ENCODE measurements at places on chromosomes 4 and X.

DNA sequence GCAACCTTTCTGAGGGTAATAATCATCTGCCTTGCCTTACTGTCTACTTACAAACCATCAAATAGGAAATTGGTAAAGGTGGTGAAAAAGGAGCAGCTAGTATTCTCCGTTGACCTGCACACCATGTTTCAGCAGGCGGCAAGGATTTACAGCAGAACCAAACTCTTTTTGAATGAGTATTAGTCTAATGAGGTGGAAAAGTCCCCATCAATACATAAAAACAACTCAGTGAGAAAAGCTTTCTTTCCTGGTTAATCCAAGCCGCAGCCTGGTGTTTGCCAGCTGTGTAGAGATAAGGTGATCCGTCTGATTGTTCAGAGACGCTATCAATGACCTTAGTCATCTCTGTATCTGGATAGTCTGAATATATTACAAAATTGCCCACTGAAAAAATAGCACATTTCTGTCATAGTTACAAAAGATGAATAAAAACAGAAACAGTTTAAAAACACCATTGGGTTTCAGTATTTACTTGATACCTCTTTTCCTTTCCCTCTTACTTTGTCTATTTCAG, 110.4 kb upstream of the TBC1D9 start:
- no peak for DNase-seq

- DNase-seq, result no peak
Measured at GRCh38 chr4:96952610-96953009, 1112.7 kb downstream of the PDHA2 start.

- DNase-seq, result no peak
Measured at GRCh38 chr4:158962393-158962792, 140.5 kb upstream of the RAPGEF2 start.

GRCh38 chr4:138946306-138946705, 69.3 kb upstream of the NOCT start:
- no peak for DNase-seq

DNA sequence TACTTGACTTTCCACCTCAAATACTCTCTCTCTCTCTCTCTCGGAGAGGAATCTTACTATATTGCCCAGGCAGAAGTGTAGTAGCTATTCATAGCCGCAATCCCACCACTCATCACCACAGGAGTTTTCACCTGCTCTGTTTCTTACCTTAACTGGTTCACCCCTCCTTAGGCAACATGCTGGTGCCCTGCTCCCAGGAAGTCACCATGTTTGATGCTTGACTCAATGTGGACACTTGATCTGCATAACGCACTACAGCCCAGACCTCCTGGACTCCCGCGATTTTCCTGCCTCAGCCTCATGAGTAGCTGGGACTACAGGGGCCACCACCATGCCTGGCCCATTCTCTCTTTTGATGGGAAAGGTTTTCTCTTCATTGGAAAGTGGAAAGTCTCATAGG, 271.8 kb downstream of the FBXW7 start:
- DNase-seq, result no peak

GRCh38 chrX:143781103-143781502, 60.6 kb upstream of the SPANXN2 start:
- no peak for DNase-seq

GRCh38 chr4:118942465-118942864, 53.8 kb downstream of the SYNPO2 start:
- DNase-seq, result no peak

- DNase-seq, result no peak
Measured at GRCh38 chrX:78886550-78886949, 58.6 kb upstream of the P2RY10 start.

DNA sequence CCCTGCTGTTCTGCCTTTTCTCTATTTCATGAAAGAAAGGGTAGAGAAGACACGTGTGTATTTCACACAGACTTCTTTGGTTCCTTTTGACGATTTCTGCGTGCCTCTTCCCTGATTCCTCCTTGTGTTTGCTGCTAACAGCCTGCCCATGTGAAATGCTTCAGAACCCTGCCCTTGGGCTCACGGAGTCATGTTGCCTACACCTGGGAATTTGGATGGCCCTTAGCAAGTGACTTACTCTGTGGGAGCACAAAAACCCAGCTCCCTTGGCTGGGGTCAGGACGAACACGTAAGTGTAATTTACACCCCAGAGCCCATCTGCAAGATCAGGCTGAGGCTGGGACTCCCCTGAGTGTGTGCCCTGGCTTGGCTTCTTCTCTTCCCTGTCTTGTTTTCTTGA, 220.3 kb upstream of the BCOR start:
- DNase-seq, result no peak

- no peak for DNase-seq
Measured at GRCh38 chr4:180436361-180436760, 1806.8 kb upstream of the TENM3 start.

DNA sequence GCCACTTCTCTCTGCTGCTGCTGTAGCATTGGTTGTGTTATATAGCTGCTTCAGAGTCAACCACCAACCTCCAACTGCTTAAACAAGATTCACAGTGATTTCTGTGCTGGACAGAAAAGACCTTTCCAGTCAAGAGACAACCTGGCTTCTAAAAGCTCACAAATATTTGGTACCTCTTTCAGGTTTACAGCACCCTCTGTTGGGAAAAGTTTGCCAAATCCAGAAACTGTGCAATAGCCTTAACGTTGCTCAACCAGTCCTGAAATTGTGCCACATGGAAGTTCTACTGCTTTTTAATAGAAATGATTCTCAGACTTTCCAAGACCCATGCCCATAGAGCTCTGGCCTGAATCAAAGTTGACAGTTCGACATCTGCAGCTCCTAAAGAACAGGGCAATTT, 842.1 kb upstream of the HTR2C start:
- no peak for DNase-seq

- DNase-seq, result no peak
Measured at GRCh38 chrX:134753718-134754008, 95.4 kb upstream of the PLAC1 start.

DNA sequence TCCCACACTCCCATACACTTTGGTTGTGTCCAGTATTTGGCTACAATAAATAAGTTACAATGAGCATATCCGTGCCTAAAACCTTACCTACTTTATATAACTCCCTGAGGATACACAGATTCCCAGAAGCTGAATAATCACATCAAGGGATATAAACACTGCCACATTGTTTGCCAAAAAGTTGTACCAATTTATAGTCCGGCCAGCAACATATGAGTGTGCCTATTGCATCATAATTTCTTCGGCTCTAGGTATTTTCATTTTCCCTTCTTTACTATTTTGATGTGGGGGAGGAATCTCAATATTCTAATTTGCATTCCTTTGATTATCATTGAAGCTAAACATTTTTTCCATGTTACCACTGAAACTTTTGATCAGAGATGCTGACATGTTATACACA, 146.4 kb downstream of the PCDH19 start:
- no peak for DNase-seq

- DNase-seq, result no peak
Measured at GRCh38 chrX:37627602-37628001, 56.1 kb downstream of the LANCL3 start.

GRCh38 chr4:139050446-139050845, 34.9 kb downstream of the NOCT start:
- no peak for DNase-seq

GRCh38 chr4:173934933-173935620, 348.4 kb downstream of the FBXO8 start:
- no peak for DNase-seq

DNA sequence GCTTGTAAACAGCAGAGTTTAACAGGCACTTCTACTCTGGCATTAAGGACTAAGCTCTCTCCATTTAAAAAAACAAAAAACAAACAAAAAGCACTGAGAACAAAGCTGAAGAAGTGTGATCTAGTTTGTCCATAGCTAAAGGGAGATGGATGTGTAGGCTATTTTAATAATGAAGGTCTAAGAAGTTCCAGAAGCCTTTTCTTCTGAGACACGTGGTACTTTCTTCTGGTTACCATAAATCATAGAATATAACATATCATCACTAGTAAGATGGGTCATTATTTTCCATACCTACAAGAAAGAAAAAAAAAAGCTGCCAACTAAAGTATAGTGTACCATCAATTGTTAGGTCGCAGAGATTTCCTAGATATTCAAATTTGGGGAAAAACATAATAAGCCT, 722 bp upstream of the NBDY start:
- no peak for DNase-seq

DNA sequence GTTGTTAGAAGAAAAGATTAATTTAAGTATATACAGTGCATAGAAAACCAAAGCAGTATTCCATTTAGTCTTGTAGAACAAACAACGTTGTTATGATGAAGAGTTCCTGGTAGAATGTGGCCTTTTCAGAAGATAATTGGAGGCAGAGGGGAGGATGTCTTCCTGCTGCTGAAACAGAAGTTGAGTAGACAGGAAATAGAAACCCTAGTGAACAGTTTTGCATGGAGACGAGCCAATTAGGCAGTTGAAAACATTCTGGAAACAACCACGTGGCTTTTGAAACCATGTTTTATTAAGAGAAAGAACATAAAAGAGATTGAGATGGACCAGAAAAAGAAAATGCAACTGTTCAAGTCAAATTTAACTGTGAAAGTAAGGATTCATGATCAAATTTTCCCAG, 325.2 kb downstream of the CAMK2D start:
- DNase-seq, result no peak

DNA sequence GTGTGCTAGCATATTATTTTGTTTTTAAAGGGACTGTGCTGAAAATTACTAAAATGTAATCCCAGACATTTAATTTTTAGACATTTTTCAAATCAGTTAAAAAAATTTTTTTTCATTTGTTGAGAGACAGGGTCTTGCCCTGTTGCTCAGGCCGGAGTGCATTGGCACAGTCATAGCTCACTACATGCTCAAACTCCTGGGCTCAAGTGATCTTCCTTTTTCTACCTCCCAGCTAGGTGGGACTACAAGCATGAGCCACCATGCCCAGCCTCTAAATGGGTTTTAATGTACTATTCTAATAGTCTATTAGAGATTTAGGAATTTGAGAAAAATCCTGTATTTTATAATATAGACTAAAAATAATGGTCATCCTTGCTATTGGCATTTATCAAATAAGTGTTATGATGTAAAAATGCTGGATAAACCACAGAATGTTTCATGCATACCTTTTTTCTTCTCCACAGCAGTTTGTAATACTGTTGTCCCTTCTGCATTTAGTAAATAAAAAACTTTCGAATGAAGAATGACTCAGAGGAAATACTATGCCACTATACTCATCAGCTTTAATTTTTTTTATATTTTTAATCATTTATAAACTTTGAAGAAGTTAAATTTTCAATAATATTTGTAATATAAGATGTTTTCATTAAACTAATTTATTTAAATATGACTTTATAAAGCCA, 29.9 kb downstream of the CPEB2 start:
- no peak for DNase-seq

GRCh38 chr4:90445380-90445779, 318.2 kb downstream of the CCSER1 start:
- no peak for DNase-seq

GRCh38 chr4:90237751-90238530, 110.7 kb downstream of the CCSER1 start:
- DNase-seq, result no peak

- no peak for DNase-seq
Measured at GRCh38 chrX:17595456-17596035, 141.7 kb upstream of the SCML1 start.

DNA sequence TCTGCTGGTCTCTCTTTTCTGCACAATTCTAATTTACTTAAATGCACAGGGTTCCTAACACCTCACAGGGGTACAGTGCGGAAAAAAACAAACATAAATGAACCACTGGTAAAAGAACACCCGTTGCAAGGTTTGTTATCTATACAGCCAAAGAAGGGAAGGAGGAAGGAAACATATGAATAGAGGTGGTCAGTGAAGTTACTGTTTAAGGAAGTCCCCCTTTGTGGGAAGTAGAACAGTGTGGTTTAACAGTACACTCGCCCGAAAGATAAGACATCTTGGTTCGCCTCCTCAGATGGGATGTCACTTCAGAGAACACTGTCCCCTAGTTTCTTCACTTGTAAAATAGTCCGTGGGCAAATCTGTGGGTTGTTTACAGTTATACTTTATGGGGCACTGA, 57.5 kb downstream of the TEC start:
- no peak for DNase-seq

- no peak for DNase-seq
Measured at GRCh38 chr4:151012820-151013219, 2.3 kb downstream of the LRBA start.

DNA sequence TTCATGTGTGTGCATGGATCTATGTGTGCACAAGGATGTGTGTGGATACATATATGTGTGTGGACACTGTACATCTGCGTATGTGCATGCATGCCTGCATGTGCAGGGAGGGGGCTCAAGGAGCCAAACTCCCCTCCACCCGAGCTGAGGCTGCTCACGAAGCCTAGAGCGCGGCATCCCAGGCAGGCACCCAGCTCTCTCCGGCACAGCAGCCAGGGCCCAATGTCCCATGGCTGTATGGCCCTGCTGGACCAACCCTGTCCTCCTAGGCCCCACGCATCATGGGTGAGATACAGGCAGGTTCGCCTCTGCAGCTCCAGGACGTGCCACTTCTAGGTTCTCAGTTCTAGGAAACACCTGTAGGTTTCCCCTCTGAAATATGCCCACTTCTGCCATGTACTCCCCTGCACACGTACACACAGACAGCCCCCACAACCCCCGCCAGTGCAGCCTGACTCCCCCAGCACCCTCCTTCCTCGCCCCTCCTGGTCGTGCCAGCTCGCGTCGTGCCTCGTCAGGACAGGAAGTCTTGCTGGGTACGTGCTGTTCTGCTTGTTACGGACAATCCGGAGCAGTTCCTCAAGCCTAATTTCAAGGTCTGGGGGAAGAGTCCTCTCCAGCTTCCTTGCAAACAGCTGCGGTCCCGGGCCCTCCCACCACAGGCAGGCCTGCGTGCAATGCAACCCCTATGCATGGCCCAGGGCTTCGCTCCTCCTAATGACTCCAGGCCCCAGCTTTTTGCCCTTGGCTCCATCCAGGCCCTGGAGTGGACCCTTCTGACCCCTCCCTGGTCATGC, 3.2 kb upstream of the ADRA2C start:
- DNase-seq, result no peak

DNA sequence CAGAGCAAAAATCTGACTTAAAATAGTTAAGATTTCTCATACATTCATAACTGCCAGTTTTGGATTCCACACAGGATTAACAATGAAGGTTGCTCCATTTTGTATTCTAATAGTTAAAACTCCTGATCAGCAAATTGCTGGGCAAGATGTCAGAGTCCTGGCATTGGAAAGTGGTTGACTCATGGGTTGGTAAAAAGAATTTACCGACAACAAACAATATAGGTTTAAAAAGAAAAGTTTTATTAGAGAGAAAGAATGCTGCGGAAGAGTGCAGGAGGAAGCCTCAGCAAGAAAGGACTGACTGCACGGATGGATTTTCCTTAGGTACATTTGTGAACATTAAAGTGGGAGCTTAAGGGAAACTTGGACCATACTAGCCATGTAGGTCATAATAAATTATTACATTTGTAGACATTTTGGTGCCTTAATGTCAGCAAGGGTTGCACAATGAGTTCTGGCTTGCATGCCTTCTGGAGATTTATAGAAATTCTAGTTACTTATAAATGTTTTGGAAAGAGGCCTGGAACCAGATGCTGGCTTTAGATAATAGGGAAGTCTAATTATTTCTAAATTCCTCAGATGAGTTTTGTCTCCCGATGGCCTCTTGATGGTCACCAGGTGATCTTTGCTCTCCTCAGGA, 25.4 kb upstream of the IL2 start:
- no peak for DNase-seq

All from coronary artery (tissue), 2 donors.